ENCODE measurements at places on chromosomes 13 and 19.

DNA sequence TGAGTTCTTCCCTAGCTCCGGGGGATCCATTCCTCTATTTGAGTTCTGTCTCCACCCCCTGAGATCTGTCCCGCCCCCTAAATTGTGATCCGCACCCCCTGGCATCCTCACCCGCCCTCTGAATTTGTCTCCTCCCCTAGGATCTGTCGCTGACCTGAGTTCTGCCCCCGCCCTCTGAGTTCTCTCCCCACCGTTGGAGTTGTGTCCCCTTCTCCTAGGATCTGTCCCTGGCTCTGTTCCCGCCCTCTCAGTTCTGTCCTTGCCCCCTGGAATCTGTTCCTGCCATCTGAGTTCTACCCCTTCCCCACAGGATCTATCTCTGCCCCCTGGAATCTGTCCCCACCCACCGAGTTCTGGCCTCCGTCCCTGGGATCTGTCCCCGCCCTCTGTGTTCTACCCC lies 1.0 kb upstream of the SLC17A7 start:
- no peak for DNase-seq

DNA sequence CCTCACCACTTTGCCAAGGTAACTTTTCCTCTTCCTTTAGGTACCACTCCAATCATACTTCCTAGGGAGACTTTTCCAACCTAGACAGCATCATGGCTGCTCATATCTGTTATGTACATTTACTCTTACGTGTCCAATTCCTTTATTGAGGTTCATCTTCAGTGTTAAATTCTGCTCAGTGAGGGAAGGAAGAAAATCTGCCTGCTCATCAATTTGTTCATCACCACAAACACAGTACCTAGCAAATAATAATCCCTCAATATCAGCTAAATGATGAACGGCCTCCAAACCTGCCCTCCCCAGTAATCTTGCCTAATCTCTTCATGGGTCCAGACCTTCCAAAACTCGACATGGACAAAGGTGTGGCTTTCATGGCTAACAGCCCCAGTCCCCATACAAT lies 380.8 kb downstream of the KCTD12 start:
- no peak for DNase-seq

GRCh38 chr13:28849441-28849840 lies 29.3 kb downstream of the MTUS2 start:
- no peak for DNase-seq

GRCh38 chr13:110559429-110559943 lies 2.0 kb downstream of the RAB20 start:
- no peak for DNase-seq

GRCh38 chr13:102838982-102839381 lies 6.8 kb upstream of the ERCC5 start:
- no peak for DNase-seq

DNA sequence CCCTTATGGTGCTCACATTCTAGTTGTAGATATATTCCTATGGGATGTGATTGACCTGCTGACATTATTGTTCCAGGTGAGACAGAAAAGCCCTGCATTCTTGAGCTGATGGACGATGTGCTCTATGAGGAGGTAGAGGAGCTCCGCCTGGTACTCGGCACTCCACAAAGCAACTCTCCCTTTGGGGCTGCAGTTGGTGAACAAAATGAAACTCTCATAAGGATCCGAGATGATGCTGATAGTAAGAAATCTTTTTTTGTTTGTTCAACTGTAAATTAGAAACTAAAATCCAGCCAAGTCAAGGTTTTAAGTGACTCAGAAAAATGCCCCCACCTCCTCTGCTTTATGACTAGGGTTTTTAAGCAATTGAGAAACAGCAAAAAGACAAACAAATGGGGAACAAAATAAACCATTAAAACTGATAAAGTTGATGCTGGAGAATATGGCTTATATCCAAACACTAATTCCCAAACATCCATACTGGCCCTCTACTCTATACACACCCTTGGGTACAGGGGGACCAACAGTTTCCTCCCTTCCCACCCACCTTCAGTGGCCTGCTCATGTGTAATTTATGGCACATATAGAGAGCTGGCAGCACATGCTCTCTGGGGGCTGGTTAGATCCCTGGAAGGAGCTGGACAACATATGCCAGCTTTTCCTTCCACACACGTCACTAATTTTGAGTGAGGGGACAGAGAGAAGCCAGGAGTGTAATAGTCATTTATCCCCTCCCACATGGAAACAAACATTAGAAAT lies 139.6 kb downstream of the STOML3 start:
- DNase-seq = no peak

DNA sequence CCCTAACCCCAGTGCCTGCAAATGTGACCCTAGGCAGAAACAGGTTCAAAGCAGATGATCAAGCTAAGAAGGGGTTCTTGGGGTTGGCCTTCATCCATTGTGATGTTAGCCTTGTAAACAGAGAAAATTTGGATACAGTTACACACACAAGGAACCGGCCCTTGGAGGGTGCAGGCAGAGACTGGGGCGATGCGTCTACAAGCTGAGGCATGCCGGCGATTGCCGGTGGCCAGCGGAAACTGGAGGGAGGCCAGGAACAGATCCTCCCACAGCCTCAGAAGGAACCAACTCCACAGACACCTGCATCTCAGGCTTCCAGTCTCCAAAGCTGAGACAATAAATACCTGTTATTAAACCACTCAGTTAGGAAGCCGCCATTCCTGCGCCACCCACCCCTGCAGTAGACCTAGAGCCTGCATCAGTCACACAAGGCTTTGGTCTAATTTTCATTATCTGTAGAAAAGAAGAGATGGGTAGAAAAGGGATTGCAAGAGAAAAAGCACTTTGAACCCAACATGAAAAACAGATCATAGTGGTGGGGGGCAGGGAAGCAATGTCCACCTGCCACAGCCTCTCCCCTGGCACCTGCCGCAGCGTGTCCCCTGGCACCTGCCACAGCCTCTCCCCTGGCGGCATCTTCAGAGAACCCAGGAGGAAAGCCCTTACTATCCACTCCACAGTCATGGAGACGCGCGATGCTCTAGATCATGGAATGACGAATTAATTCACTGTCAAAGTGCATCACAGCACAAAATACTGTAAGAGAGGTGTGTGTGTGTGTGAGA lies 119.7 kb upstream of the SOX1 start:
- DNase-seq = no peak

GRCh38 chr19:53789708-53790678 lies 34.1 kb downstream of the NLRP12 start:
- DNase-seq = no peak

DNA sequence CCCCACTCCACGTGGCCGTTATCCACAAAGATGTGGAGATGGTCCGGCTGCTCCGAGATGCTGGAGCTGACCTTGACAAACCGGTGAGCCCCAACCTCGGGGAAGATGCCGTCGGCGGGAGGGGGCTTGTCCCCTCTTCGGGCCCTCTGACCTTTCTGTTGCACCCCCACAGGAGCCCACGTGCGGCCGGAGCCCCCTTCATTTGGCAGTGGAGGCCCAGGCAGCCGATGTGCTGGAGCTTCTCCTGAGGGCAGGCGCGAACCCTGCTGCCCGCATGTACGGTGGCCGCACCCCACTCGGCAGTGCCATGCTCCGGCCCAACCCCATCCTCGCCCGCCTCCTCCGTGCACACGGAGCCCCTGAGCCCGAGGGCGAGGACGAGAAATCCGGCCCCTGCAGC lies 4.8 kb downstream of the CCER2 start:
- no peak for DNase-seq

DNA sequence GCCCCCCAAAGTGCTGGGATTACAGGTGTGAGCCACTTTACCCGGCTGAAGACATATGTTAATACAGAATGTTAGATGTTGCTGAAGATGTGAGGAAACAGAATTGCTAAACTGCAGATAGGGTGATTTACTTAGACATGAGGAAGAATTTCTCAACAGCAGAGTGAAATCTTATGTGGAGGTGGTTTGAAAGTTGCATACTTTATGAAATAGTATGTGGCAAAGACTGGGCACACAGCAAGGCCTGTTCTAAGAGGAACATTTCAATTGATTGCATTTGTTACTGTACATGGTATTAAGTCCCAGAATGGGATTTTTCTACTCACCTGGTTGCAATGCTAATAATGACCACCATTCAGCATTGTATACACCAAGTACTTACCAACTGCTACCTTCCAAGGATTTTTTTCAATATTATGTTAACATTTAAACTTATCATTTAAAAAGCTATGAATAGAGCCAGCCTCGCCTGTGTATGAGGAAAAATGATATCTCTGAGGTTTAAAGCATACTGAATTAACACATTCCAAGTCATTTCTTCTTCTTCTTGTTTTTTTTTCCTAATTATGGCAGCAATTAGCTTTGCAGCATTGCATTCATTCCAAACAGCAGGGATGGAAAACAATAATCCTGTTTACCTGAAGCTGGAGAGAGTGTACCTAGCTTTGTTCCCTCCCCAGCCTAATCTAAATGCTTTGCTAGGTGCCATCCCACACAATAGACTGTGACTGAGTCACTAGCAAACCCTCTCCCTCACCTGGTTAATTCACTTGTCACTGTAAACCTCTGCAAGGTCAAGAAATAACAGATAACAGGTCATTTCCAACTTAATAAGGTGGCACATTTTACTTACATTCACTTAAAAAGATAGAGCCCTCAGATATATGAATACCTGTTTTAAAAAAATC lies 19.4 kb upstream of the KLF5 start:
- peak; percentile 59 for DNase-seq
